ENCODE measurements at places on chromosomes 4 and X. TPM values are rescaled to one million over a fixed set of nuclear protein-coding genes. Genes with fewer than 3 reads are reported as not detected.

The SSX1 gene
- not detected for total RNA-seq

The TKTL2 gene
- total RNA-seq, result not detected

The CTSO gene
- 13.7 TPM for total RNA-seq

The ZFP42 gene
- 0.26 TPM for total RNA-seq

The F11 gene
- total RNA-seq, result 53.1 TPM

The CXCL6 gene
- 2.3 TPM for total RNA-seq

The CCNQ gene
- 23.9 TPM for total RNA-seq

The OR13H1 gene
- total RNA-seq, result not detected

The MAGEB2 gene
- total RNA-seq, result not detected

The ARL13A gene
- not detected for total RNA-seq

- DNase-seq, result no peak
- peaks cover 13% of the 10 kb centered on the region for H3K4me1 ChIP-seq
- H3K27me3 ChIP-seq, result no peaks in the 10 kb centered on the region
- H3K4me3 ChIP-seq, result no peak overlapping the region
Observed at GRCh38 chr4:173337463-173337862, 3.3 kb upstream of the HMGB2 start.

GRCh38 chr4:22688236-22688635, 4.5 kb upstream of the GBA3 start:
- no peak for DNase-seq
- H3K4me3 ChIP-seq, result no peak overlapping the region
- no peak overlapping the region for H3K27ac ChIP-seq
- H3K36me3 ChIP-seq, result no peaks in the 10 kb centered on the region
- H3K4me1 ChIP-seq, result no peaks in the 10 kb centered on the region

- no peaks in the 10 kb centered on the region for H3K27me3 ChIP-seq
- H3K4me3 ChIP-seq, result no peak overlapping the region
- H3K36me3 ChIP-seq, result no peaks in the 10 kb centered on the region
- no peaks in the 10 kb centered on the region for H3K4me1 ChIP-seq
- no peak for DNase-seq
Observed at GRCh38 chr4:185945252-185945651, 123.7 kb upstream of the TLR3 start.

DNA sequence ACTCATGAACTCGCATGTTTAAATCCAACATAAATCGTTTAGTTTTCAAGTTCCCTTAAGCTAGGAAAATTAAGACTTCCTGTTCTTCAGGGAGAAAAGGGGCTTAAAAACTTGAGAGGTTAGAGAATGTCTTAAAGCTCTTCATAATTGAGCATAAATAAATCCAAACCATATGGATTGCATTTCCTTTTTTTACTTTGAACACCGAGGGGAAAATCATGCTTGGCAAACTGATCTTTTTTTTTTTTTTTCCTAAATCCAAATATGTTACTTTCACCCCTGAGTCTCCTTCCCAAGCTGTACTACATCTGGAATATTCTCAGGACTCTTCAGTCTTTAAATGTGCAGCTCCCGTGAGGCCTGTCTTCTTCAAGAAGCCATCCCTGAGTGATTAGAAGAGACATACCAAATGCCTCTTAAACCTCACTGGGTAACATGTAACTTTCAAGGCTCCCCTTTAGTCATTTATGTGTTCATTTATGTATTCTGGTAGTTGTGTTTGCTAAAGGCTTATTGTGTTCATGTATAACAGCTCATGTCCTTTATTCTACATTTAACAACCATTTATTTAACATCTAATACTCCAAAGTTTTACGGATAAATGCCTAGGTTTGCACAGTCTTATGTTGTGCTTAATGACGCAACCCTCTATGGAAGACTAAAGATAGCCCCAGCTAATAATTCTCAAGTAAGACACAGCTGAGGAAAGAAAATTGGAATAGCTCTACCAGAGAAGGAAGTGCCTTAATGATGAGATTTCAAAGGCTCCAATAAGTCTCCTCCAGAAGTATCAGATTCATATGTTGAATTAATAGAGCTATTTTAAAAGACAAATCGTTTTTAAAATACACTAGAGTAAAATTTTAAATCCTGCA, 107.0 kb downstream of the AGTR2 start:
- H3K36me3 ChIP-seq, result no peaks in the 10 kb centered on the region
- H3K27me3 ChIP-seq, result no peaks in the 10 kb centered on the region
- no peak for DNase-seq
- H3K4me1 ChIP-seq, result no peaks in the 10 kb centered on the region
- no peak overlapping the region for H3K4me3 ChIP-seq

DNA sequence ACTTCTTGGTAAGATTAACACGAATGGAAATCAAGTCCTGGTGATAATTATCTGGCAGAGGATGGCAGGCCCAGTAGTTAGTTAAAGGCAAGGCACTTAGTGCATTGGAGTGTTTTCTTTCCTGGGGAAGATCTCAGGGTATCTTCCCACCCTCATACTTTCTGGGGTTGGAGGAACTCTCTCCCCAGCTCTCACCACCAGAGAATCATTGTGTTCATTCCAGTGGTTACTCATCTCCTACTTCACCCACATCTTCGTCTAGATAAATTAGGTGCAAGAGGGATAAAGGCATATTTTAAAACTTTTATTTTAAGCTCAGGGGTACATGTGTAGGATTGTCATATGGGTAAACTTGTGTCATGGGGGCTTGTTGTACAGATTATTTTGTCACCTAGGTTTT, 67.5 kb upstream of the SH3RF1 start:
- no peak overlapping the region for H3K4me3 ChIP-seq
- peaks cover 25% of the 10 kb centered on the region for H3K4me1 ChIP-seq
- no peak overlapping the region for H3K27ac ChIP-seq
- no peak for DNase-seq
- no peaks in the 10 kb centered on the region for H3K27me3 ChIP-seq

DNA sequence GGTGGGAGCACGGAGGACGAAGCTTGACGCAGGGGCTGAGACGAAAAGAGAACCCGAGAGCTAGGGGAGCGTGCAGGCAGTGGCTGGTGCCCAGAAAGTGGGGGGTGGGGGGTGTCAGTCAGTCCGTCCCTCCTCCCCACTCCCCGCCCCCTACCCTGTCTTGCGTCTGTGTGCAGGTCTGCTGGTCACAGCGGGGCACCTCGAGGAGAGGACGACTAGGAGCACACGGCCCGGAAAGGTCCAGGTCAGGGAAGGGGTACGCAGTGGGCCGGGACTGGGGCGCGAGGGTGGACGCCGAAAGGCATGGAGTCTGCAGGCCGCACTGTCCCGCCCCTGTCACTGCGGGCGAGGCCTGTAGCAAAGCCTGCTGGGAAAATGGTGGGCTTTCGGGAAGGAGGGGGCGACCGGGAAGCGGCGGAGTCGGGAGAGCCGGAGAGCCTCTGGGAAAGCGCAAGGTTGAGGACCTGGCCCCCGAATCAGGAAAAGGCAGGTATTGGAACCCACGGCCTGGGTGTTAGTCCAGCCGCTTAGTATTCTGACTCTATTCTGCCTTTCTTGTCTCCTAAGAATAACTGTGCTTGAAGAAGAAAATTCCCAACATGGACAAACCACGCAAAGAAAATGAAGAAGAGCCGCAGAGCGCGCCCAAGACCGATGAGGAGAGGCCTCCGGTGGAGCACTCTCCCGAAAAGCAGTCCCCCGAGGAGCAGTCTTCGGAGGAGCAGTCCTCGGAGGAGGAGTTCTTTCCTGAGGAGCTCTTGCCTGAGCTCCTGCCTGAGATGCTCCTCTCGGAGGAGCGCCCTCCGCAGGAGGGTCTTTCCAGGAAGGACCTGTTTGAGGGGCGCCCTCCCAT, 769 bp downstream of the TCEAL1 start:
- H3K36me3 ChIP-seq, result no peaks in the 10 kb centered on the region
- peak; percentile 70 for DNase-seq
- H3K4me3 ChIP-seq, result peak overlapping the region; percentile 31
- H3K4me1 ChIP-seq, result peaks cover 7% of the 10 kb centered on the region
- H3K27me3 ChIP-seq, result no peaks in the 10 kb centered on the region

DNA sequence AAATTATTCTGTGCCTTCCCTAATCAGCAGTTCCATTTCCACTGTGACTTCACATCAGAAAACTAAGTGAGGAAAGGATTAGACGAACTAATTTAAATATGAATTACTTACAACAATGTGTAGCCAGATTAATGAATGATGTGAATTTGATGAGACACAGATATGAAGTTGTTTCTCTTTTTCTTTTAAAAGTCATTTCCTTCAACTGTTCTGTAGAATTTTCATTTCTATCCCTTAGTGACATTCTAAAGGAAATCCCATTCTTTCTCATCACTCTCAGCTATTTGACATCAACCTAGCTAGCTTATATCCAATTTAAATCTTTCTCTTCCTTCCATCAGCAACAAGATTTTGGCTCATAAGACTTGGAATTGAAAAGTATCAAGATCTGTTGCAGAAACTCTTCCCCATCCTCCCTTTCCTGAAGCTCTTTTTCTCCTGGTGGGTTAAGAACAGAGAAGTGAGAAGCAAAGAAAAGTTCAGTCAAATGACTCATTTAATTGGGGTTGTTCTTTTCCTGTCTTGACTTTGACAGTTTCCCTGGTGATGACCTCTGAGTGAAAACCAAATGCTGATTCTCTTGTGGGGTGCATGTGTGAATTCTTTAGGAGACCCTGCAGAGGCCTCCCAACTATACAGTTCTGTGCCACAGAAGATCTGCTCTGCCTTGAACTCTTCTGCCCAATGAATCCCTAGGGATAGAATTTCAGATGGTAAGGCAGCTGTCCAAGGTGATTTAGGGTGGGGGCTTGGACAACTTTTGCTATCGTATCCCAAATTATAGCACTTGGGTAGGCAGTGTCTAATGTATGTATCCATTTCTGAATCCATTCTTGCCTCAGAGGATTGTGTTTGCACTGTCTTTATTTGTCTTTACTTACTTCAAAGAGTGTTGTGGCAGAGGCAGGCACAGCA, 232.5 kb upstream of the GPRIN3 start:
- no peak overlapping the region for H3K27ac ChIP-seq
- H3K4me3 ChIP-seq, result no peak overlapping the region
- DNase-seq, result no peak
- no peaks in the 10 kb centered on the region for H3K36me3 ChIP-seq
- H3K4me1 ChIP-seq, result no peaks in the 10 kb centered on the region

DNA sequence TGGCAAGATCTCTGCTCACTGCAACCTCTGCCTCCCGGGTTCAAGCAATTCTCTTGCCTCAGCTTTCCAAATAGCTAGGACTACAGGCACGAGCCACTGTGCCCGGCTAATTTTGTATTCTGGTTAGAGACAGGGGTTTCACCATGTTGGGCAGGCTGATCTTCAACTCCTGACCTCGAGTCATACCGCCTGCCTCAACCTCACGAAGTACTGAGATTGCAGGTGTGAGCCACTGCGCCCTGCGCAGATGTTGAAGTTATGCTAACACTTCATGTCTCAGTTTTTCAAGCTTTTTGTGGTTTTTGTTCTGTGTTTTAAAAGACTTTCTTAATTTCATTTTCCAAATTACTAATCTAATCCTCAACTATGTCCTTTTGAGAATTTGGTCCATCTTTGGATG, 154.4 kb upstream of the TLL1 start:
- no peak overlapping the region for H3K27ac ChIP-seq
- no peak for DNase-seq
- no peak overlapping the region for H3K4me3 ChIP-seq
- H3K36me3 ChIP-seq, result no peaks in the 10 kb centered on the region
- H3K27me3 ChIP-seq, result no peaks in the 10 kb centered on the region

DNA sequence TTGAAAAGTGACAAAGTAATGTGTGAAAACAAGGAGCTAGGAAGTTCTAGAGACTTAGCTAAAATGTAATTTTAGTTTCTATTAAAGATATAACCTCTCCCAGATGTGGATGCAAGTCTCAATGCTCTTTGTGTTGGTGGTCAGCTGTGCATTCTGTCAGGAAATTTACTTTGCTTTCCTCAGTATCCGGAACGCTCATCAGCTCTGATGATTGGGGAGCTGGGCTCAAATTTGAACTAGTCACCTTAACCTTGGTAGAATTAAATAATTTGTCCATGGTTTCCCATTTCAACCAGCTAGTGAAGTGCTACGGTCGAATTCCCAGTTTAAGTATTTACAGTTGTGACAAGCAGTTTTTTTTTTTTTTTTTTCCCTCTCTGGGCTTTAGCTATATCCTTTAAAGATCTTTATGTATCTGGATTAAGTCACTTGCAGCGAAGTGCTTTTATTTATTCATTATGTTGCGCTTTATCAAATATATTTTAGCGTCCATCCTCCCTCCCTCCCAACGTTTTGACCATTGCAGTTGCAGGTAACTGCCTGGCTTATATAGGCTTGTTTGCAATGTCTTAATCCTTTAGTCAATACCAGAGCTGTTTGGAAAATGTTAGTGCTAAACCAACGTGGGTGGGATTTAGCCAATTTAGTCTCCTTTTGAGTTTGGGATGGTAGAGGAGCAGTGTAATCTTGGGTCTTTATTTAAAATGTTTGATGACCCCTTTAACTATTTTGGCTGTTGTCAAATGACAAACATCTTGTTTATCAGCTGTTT, 2.1 kb downstream of the OGT start:
- H3K4me1 ChIP-seq, result peaks cover 16% of the 10 kb centered on the region
- H3K27ac ChIP-seq, result no peak overlapping the region
- peak overlapping the region; percentile 77 for H3K4me3 ChIP-seq
- H3K36me3 ChIP-seq, result no peaks in the 10 kb centered on the region

GRCh38 chr4:7393601-7394575, 40.8 kb downstream of the PSAPL1 start:
- no peaks in the 10 kb centered on the region for H3K27me3 ChIP-seq
- H3K27ac ChIP-seq, result no peak overlapping the region
- H3K4me3 ChIP-seq, result no peak overlapping the region
- no peak for DNase-seq
- peaks cover 6% of the 10 kb centered on the region for H3K4me1 ChIP-seq

DNA sequence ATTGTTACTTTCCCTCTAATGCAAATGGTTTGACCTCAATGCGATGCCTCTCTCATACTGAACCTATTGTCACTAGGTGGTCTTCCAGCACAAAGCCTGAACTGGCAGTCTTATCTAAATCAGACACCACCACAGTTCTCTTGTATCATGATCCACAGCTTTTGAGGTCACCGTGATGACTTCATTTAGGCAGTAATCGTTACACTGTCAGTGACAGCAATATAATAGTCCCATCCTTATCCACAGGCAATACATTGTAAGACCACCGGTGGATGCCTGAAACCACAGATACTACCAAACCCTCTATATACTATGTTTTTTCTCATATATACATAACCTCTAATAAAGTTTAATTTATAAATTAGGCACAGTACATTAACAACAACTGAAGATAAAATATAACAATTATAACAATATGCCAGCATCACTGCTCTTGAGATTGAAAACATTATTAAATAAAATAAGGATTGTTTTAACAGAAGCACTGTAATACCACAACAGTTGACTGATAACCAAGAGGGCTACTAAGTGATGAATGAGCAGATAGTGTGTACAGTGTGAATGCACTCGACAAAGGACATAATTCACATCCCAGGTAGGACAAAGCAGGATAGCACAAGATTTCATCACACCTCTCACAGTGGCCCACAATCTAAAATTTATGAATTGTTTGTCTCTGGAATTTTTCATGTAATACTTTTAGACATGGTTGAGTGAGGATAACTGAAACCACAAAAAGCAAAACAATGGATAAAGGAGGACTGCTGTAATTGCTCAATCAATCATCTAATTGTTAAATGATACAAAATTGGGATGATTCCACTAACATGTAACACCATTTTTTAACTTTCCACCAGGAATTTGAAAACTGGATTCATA, 419.4 kb downstream of the CENPC start:
- H3K27ac ChIP-seq, result no peak overlapping the region
- no peak for DNase-seq
- H3K36me3 ChIP-seq, result no peaks in the 10 kb centered on the region
- H3K4me3 ChIP-seq, result no peak overlapping the region
- no peaks in the 10 kb centered on the region for H3K4me1 ChIP-seq
